ENCODE measurements at places on chromosomes 1 and 21. TPM values are rescaled to one million over a fixed set of nuclear protein-coding genes. Genes with fewer than 3 reads are reported as not detected.

GBP5 gene
- polyA plus RNA-seq = 0.71 TPM

GRCh38 chr1:201841265-201841912, 12.4 kb downstream of the IPO9 start:
- DNase-seq = no peak

GRCh38 chr21:8992731-8993174, 1528.6 kb upstream of the TPTE start:
- DNase-seq = no peak

DNA sequence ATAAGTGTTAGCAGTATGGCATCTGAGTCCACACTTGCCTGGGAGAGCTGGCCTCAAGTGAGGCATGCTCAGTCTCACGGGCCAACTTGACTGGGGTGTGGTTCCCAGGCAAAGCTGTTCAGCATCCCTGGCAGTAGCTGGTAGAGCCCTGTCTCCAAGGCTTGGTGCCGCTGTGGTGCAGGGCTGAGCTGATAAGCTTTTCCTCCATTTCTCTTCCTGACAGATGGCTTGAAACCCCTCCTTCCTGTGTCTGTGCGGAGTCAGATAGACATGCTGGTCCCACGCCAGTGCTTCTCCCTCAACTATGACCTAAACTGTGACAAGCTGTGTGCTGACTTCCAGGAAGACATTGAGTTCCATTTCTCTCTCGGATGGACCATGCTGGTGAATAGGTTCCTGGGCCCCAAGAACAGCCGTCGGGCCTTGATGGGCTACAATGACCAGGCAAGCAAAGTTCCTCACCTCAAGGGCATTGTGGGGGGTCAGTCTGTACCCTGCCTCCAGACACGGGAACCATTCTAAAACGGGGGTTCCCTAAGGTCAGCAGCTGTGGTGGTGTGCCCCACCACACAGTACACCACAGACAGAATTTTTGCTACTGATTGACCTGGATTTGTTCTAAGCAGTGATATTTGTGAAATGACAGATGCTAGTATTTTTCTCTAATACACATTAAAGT, 13.7 kb upstream of the MIIP start:
- DNase-seq = no peak

DNA sequence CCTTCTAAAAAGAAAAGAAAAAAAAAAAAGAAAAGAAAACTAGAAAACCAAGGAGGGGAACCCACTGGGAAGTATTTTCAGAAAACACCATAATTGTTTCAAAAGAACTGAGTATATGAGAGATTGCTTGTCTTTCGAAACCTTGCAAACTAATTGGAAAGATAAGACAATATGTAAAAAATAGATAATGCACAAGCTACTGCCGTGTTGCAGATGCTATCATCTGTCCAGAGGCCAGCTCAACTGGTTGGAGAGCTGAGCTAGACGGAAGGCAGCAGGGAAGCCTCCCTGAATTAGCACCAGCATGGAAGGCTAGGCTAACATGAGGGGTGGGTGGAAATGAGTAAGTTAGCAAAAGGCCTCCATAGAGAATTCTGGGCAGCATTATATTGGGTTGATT, 16.2 kb upstream of the CACHD1 start:
- DNase-seq = no peak

DNA sequence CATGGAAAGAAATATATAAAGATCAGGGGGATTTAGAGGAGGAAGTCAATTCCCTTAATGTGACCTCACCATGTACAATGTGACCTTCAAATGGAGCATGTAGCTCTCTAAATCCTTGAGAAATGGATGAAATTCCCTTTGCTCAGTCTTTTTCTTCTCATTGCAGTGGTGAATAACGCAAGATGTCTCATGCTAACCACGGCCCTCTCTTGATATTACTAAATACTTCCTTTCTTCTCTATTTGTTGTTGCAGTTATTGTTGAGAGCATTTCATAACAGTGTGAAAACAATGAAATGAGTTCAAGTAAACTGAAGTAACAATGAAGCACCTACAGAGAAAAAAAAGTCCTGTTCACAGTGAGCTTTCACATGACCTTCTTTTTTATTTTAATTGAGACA, 55.6 kb downstream of the ZNF281 start:
- DNase-seq = no peak

TLR5 gene
- polyA plus RNA-seq = 7.1 TPM

NBL1 gene
- 24.5 TPM for polyA plus RNA-seq

DNA sequence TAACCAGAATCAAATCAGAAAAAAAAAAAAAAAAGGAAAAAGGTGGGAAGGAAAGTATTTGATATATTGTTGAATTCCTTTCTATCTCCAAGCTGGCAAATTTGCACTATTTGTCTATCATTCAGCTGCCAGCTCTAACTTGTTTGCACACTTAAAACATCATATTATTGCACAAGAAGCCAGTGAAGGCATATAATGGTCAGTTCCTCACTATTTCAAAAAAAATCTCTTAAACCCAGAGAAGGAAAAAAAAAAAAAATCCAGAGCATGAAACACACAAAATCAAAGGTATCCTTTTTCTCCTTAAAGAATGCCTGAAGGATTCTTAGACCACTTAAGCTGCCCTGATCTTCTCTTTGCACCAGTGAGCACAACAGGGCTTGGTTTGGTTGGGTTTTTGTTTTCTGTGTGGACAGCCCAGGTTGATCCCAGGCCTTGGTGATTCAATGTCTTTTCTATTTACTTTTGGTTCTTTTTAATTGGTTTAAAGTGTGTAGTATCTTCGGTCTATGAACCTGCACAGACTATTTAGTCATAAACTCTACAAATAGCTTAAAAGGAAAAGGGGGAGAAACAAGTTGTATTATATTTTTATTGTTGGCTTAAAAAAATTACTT, 40.2 kb downstream of the DUSP10 start:
- DNase-seq = no peak

- DNase-seq = no peak
These were observed 1.2 kb upstream of the INAVA start for GRCh38 chr1:200893411-200893901.

GRCh38 chr1:4322881-4323280, 331.5 kb upstream of the AJAP1 start:
- no peak for DNase-seq

GRCh38 chr1:160049101-160049500, 17.3 kb upstream of the PIGM start:
- DNase-seq = no peak

DNA sequence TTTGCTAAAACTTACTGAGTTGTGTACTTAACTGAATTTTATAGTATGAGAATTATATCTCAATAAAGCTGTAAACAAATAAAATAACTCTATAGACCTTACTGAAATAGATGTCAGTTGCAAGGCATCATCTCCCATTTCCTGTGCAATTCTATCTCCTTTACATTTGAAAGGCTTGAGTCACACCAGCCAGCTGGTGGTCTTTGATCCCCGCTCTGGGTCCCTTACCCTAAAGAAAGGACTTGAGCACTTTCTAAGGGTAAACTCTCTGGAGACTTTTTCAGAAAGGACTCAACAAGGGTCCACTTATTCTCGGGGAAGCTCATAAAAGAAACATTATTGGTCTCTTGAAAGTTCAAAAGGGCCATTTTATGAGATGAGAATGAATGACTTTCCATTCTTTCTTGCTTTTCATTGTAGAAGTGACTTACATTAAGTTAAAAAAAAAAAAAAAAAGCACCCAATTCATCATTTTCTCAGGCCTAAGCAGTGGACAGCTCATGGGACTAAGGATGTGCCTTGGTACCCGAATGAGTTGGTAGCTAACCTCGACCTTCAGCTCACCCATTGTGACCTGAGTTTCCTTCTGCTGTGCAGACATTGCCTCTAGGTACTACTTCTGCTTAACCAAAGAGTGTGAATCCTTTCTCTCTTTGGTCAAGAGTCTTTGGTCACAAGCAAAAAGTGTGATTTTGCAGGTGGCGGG, 147.0 kb upstream of the COA6 start:
- DNase-seq = no peak

AGMAT gene
- polyA plus RNA-seq = 31.0 TPM

DNA sequence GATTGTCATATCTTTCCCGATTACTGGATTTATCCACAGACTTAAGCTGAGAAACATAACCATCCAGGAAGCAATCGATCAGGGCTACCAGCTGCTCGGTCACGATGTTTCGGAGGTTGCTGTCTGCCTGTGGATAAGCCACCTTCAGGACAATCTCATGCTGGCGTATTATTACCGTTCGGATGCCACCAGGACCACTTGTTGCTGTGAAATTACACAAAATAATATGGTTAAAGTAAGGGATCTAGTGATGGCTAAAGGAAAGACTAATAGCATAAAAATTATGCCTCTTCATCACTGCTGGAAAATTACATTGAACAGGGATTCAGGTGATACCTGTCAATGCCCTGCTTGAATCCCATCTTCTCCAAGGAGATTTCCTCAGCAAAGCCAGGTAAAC, 30.8 kb upstream of the ACTA1 start:
- DNase-seq = no peak

DNA sequence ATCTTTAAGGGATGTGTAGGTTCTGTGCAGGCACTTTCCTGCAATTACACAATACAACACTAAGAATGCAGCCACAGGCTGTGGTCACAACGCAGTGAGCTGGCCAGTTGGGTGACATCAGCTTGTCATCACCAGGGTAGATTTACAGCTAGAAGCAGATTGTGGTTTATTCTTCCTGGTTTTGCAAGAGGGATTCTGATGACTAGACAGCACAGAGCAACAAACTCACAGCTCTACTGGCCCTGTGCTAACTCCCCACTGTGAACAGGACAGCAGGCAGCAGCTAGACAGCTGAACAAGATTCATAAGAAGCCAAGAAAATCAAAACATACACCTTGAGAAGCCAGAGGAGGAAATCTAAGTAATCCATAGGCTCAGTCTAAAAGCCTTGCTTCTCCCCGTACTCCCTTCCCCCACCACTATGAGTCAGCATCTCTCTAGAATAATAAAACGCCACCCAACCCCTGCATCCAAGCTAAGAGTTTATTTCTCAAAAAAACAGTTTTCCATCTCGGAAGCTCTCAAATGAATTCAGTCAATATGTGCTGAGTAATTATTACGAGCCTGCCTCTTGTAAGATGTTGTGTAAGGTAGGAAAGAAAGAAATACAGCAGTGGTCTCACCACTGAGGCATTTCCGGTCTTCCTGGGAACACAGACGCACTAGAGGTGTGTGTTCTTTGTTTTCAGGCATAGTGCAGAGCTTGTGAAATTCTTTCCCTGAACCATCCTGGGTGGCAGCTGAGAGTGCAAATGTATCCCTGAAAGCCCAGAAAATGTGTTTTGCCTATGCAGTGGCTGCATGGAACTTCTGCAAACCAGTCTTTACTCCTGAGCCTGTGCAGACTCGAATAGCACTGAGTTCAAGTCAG, 162.8 kb downstream of the NTPCR start:
- peak; percentile 71 for DNase-seq

- DNase-seq = no peak
These were observed 5.1 kb downstream of the AGRN start for GRCh38 chr1:1024771-1025699.

- no peak for DNase-seq
These were observed 92.7 kb downstream of the TENT5C start for GRCh38 chr1:117698398-117699160.

GRCh38 chr1:82464362-82465001, 663.7 kb downstream of the ADGRL2 start:
- peak; percentile 64 for DNase-seq

FOXO6 gene
- polyA plus RNA-seq = 3.0 TPM

DNA sequence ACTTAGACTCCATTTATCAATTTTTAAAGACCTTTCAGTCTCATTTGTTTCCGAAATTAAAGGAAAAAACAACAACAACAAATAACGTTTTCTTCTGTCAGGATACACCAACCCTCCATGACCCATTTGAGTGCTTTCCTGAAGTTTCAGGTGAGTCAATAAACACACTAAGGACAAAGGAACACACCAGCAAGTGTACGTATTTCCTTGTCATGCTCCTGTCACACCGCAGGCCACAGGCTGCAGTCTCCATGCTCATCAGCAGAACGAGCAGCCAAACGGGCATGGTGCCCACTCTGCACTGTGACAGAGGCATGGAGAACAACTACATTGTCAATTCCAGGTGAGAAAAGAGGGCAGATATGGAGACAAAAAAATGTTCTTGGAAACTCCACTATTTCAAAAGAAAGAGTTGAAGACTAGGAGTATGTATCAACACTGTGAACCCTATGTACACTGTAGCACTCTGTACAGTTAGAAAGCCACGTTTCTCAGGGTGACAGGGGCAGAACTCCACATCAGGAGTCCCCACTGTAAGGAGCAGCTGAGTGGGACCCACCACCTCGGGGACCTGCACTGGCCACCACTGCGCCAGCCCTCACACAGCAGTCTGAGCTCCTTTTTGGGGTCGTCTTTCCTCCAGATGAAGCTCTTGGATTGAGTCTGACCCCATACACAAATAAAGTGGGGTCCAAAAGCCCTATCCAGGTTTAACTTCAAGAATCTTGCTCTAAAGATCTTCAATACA, 2.6 kb downstream of the PTTG1IP start:
- no peak for DNase-seq

DNA sequence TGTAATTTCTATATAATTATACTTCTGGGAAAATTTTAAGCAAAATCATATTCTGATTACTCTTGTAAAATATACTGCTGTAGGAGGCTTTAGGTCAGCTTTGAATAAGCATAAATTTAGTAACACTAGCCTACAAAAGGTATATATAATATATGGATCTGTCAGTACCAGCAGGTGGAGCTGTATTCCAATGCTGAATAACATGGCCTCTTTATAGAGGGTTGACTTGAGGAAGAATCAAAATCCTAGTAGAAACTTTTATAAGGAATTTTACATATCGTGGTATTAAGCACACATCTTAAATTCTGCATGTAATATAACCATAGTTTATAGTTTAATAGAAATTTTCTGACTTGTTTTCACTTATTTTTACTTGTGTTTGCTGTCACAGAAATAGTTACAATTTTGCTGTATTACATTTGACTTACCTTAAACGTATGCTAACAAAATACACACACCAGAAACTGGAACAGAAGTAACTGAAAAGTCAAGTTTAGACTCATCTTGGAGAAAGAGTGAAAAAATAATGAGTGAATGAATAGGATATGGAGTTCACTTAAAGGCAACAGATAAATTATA, 79.3 kb downstream of the HMCN1 start:
- DNase-seq = no peak

- no peak for DNase-seq
These were observed 1.4 kb downstream of the RCC1 start for GRCh38 chr1:28507247-28507645.

GRCh38 chr1:3816331-3817137, 20.2 kb upstream of the LRRC47 start:
- no peak for DNase-seq

DNA sequence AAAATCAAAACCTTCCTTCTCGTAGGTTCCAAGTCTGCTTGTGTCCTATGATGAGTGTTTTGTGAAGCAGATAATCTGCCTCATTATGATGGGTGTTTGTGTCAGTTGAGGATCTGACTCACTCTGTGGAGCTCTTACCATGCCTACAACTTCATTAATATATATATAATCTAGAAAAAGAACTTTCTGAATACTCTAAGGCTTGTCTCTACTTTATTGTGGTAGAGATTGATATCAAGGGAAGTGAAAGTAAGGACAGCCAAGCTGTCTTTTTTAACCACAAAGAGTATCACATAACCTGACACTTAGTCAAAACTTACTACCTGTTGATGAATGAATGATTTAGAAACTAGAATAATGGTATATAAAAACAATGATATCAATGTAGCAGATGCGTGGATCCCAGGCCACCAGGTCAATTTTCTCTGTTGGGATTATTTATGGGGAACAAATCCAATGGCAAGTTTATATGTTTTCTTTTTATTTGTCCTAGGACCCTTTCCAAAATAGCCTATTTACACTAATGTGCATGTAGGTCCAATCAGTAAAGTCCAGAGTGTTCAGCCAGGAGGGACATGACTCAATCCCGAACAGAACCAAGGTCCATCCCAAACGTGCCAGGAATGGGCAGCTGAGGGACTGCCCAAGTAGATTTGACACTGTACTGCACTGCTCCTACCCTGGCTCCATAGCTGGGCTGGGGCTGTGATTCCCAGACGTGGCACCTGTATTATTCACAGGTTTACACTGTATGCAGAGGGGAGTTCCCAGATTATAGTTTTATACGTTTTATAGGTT, 182.3 kb upstream of the GREM2 start:
- DNase-seq = no peak

Data from left renal pelvis (tissue), 4 donors.